ENCODE measurements at places on chromosomes 7 and 10.

DNA sequence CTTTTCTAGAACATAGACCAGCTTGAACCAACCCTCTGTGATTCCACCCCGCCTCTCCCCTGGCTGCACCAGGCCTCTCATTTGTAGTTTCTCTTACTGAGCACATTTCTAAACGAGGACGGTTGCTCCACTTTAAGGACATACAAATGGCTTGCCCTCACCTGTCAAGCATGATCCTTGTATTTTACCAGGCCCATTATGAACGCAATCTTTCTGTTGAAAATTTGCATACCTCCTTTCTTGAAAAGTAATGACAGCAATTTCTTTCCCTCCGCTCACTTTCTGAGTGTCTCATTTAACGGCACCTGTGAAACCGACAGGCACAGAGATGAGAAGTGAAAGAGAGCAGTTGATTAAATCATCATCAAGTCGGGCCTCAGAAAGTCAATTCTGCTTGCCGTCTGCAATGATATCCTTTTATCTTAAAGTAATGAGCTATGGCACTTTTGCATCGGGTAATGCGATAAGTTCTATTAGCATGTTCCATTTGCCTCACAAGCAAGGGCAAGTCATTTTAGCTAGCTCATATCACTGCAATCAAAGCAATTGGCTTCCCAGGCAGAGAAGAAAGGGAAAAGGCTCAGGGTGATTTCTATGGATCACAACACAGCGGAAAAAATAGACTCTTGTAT, 705.6 kb upstream of the GALNT17 start:
- DNase-seq, result no peak

DNA sequence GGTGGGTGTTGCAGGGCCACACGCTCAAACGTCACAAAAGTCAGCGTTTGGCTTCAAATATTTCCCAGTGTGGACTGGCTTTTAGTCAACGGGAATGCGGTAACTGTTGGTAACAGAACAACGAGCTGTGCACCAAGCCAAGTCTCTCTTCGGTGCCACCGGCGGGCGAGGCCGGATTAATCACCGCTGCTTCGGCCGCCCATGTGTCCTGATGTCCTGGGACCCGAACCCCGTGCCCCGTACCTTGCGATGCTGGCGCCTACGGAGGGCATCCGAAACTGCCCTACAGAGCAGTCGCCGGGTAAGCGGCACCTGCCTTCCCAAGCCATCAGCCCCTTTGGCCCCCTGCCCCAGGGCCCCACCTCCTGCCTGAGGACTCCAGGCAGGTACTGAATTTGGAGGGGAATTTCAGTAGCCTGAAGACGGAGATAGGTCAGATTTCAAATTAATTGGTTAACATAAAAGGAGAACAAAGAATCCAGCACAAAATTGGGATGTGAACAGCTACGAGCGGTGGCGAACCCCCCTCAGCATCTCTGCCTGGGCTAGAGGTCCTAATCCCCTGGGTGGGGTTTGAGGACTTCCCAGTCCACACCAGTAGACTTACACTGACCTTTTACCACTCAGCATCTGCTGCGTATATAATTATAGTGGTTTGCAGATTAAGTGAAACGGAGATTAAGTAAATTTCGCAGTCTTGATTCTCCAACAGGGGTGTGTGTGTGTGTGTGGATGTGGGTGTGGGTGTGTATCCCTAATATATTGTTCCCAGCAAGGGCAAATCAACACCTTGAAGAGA, at the start of gene LRRC72:
LRRC72 (plus strand) TSS at position 84 of the 799 bp plus-strand sequence; CDS start at position 212, 128 bp downstream.
- DNase-seq, result no peak

DNA sequence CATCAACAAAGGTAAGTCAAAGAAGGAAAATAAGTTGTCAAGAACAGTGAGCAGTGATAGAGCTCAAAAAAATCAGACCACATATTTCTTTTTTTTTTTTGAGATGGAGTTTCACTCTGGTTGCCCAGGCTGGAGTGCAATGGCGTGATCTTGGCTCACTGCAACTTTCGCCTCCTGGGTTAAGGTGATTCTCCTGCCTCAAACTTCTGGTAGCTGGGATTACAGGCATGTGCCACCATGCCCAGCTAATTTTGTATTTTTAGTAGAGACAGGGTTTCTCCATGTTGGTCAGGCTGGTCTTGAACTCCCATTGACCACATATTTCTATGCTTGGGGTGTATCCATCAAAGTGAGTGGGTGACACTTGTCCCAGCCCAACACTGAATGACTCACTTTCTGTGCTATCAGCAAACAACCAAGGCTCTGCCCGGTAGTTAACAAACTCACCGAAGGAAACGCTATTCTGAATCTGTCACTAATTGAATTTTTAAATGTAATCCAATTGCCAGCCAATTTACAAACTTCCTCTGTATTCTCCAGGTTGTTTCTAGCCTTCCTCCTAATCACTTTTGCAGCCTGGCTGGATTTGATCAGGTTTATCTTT, 19.6 kb upstream of the SMNDC1 start:
- DNase-seq, result no peak

DNA sequence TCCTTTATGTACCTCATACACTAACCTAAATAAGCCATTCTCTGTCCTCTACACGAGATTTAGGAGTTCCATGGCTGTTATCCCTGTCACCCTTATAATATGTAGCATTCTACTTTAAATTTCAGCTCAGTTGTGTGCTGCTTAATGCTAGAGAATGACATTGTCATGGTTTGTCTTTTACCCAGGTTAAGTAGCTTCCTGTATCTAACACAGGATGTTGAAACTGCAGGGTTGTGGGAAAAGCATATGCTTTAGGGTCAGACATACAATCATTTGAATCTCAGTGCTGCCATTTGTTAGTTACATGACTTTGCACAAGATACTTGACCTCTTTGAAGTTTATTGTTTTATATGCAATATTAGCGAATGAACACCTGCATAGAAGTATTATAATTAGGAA, 235.1 kb upstream of the CACNA2D1 start:
- DNase-seq, result no peak

DNA sequence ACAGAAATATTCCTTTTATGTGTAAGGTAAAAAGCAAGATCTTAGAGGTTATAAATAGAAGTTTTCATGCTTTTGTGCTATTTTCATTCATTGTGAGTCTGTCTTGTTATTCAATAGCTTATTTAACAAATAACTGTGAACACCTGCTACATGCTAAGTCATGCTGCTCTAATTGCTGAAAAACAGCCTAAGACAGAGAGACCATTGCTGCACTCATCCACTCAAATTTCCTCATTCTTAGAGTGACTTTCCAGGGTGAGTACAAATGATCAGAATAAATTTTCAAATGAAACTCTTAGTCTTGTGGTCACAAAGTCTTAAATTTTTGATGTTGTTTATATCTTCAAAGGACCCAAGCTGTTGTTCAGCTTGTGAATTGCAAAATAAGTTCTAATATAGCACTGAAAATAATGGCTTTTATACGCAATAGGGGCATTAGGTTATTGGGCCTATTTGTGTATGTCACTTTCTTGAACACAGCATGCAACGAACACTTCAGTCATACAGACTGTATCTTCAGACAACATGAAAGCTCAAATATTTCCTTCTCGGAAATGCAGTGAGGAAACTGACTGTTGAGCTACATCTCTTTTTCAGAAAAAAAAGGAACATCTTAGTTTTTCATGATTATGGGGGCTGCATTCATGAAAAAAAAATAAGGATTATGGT, 247.9 kb upstream of the PCDH15 start:
- DNase-seq, result no peak

- no peak for DNase-seq
Measured at GRCh38 chr10:48771234-48771633, 86.6 kb downstream of the WDFY4 start.

GRCh38 chr10:93437086-93437945, 44.8 kb downstream of the MYOF start:
- DNase-seq, result no peak

DNA sequence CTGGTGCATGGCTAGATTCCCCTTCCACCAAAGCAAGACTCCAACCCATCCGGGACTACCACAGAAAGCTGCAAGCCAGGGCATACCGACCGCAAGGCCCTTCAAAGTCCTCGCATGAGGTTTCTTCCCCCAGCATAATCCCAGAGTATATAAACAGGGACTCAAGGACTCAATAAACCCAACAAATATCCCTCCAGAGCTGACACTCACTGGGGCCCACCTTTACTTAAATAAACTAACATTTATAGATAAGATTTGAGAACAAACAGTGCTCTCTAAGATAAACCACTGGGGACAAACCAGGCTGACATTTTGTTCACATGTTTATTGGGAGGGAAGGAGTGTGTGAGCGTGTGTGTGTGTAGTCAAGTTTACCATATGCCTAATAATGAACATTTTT, 138.2 kb downstream of the ADAM12 start:
- DNase-seq, result no peak

DNA sequence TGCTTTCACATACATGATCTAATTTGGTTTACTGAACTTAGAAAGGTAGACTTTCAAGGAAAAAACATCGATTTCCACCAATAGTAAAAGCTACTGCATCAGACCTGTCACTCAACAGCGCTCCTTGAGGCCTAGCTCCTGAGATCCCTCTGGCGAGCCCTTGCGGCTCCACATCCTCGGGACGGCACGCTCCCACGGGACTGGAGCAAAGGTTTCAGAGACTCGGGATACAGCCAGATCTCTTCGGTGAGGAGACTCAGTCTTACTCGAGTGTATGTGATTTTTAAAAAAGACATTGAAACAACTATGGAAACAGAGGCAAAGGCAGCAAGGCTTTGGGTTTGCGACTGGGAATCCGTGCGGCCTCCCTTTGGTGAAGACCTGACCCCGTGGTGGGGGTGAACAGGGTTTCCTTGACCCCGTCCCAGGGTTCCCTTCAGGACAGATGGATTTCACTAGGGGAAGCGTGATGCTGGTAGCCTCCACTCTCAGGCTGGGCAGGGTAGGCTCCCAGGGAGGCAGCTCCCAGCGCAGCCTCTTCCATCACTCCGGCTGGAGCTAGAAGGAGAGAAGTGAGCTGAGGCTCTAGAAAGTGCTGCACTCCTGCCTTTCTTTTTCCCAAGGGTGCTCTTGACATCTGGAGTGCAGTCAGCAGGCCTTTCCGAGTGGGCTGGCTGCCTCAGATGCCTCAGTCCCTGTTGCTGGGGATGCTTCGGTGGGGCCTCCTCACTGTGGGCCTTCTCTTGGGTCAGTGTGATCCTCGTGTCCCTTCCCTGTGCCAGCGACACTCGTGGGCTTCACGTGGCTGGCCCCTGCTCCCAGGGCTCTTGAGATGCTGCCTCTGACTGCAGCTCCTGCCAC, 5.8 kb upstream of the ATP6V0E2 start:
- DNase-seq, result no peak

DNA sequence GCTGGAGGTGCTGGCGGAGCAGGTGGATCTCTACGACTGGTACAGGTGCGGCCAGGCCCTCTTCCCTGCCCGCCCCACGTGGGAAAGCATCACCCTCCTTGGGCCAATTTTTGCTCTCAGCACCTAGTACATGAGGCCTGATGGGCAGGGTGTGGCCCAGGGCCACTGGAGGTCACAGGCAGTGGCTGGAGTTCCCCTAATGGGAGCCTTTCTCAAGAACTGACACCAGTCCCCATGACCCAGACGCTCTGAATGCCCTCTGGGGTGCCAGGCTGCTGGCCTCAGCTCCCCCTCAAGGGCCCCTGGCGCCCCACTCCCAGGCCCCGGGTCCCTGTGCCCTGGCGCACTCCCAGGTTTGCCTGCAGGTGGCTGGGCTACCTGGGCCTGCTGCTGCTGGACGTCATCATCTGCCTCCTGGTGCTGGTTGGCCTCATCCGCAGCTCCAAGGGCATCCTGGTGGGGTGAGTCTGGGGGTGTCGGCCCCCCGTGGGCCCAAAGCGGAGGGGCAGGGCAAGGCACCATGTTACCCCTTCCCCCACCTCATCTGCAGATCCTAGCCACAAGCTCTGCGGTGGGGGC, 15.9 kb downstream of the TTYH3 start:
- DNase-seq, result no peak

DNA sequence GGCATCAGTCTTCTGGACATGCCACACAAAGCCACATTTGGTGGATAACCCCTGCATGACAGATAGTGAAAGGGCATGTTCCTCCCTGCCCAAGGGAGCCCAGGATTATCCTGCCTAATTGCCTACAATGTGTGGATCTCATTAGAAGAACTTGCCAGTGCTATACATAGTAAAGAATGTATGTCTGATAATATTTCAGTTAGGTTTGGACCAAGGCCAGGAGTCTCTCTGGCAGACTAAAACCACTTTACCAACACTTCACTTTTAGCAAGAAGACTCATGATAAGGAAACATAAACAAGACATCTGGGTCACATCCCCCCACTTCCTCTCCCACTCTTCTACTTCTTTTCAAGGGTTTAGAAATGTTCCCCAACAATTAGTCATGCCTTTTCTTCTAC, 196.7 kb downstream of the MTERF1 start:
- DNase-seq, result no peak

GRCh38 chr7:110839866-110840265, 251.1 kb upstream of the LRRN3 start:
- DNase-seq, result no peak

DNA sequence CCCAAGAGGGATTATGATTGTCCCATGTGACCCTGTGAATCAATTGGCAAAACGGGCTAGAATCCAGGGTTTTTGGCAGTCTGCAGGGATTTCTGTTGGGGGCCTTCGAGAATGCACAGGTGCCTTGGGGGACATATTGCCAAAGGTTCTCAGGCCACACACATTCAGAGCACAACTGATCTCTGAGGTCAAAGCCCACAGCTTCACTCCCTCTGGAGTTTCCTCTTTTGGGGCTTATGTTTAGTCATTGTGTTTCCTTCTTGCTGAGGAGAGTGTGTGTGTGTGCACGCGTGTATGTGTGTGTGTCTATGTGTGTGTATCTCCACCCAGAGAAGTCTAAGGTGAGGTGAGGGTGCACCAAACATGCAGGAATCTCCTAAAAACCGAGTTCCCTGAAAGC, 8.8 kb downstream of the PPIF start:
- DNase-seq, result no peak

DNA sequence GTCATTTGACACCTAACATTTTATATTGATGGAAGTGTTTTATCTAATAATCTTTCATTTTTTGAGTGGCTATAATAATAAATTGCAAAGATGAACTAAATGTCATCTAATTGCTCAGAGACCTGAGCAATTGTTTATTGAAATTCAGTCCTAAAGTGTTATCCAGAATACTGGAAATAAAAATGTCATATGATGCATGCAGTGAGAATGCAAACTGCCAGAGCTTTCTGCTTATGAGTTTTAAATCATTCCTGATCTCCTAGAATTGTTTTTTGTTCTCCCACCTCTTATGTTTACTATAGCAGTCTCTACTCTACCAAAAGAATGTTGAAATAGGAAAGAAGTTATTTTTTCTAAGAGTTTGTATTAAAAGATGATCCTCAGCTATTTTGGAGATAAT, 116.7 kb downstream of the FOXP2 start:
- DNase-seq, result no peak

GRCh38 chr10:113947184-113948041, 93.0 kb downstream of the NHLRC2 start:
- no peak for DNase-seq

- DNase-seq, result no peak
Measured at GRCh38 chr7:128114806-128115205, 83.6 kb upstream of the LRRC4 start.

GRCh38 chr7:26554952-26555351, 263.3 kb downstream of the SNX10 start:
- no peak for DNase-seq

- DNase-seq, result no peak
Measured at GRCh38 chr7:84669177-84669732, 474.7 kb upstream of the SEMA3A start.

GRCh38 chr7:105800849-105801534, 75.4 kb downstream of the ATXN7L1 start:
- no peak for DNase-seq

Data from stimulated activated CD4-positive, alpha-beta T cell treated with anti-CD3 and anti-CD28 coated beads, Interleukin-15, amount 100 ng/mL, for 1 hour (primary cell).